NCI-H2081 (cell line): ENCODE measurements at places on chromosomes 13 and 19.
A peak's percentile ranks its signal among the peaks of the same experiment; 100 is the strongest.

DNA sequence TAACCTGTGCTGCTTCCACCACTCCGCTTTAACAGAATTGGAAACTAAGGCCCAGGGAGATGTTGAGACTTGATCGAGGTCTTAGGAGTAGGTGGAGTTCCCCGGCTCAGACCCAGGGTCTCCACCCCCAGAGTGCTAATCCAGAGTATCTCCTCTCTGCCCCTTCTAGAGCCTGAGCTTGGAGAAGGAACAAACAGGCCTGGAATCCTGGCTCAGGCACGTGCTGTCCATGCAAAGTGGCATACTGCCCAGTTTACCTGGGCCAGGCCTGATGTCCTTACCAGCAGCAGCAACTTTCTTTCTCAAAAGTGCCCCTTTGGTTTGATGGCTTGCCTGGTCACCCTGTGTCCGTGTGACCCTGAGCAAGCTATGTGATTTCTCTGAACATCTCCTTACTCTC lies 3.7 kb downstream of the SYNGR4 start:
- no peak for DNase-seq

DNA sequence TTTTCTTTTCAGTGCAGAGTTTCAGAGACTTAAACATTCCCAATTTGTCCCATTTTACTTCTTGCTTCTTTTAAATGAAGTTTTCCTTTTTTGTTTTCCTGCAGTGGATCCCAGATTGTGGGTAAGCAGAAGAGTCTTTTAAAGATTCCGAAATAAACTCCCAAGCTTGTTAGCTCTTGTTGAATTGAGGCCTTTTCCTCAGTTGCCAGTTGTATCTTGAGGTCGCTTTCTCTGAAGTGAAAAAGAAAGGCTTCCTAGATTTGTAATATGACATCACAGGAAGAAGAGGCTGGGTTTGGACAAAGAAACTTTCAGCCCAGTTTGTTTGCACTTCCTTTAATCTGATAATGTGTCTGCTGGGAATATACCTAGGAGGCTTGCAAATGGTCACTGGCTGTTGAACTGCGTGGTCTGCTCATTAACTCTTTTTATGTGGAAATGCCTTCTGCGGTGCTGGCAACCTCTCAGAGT lies at the start of gene LPAR6:
Gene LPAR6, minus strand, starts transcription at position 233 of the 471 bp plus-strand sequence. CDS start 690 bp downstream, outside the sequence.
- peak; percentile 37 for DNase-seq

DNA sequence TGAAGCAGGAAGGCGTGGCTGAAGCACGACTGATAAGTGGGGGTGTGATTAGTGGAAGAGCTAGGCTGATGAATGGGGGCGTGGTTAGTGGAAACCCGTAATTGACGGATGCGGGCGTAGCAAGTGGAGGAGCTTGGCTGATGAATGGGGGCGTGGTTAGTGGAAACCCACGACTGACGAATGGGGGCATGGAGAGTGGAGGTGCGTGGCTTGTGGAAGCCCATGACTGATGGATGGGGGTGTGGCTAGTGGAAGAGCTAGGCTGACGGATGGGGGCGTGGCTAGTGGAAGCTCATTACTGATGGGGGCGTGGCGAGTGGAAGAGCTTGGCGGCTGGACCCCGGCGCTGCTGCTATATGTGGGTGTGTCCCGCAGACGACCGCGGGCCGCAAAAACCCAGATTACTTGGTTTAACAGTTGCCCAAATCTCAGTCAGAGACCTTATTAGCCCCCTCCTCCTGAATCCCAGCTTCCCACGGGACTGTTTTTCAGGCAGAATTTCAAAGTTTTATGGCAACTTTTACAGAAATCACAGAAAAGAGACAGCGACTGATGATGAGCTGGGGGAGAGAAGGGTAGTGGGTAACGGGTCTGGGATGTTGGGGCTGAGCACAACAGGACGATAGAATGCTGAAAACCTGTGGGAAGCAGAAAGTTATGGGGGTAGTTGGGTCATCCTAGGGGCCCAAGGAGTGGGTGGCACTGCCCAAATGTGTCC lies 9.0 kb upstream of the MEIS3 start:
- DNase-seq = peak; percentile 96

GRCh38 chr13:31042481-31043165 lies 110.2 kb downstream of the TEX26 start:
- DNase-seq = no peak
